Transverse colon (tissue), 4 donors: ENCODE measurements at places on chromosomes 11 and 22. TPM values are rescaled to one million over a fixed set of nuclear protein-coding genes. Genes with fewer than 3 reads are reported as not detected.

GRCh38 chr22:30021881-30022619 is 58.2 kb upstream of the HORMAD2 start:
- H3K27ac ChIP-seq = no peak overlapping the region
- no peaks in the 10 kb centered on the region for H3K27me3 ChIP-seq
- H3K4me3 ChIP-seq = no peak overlapping the region
- DNase-seq = no peak
- peaks cover 7% of the 10 kb centered on the region for H3K4me1 ChIP-seq

- H3K27ac ChIP-seq = no peak overlapping the region
- no peak for DNase-seq
- peaks cover 76% of the 10 kb centered on the region for H3K27me3 ChIP-seq
- no peak overlapping the region for H3K4me3 ChIP-seq
Observed at GRCh38 chr22:36610056-36610455, 81.1 kb upstream of the EIF3D start.

- peaks cover 77% of the 10 kb centered on the region for H3K27me3 ChIP-seq
- peaks cover 22% of the 10 kb centered on the region for H3K4me1 ChIP-seq
- H3K36me3 ChIP-seq = no peaks in the 10 kb centered on the region
- peak overlapping the region; percentile 60 for H3K27ac ChIP-seq
- peak; percentile 73 for DNase-seq
Observed at GRCh38 chr22:39240831-39241793, 3.7 kb downstream of the PDGFB start.

- H3K4me1 ChIP-seq = no peaks in the 10 kb centered on the region
- no peaks in the 10 kb centered on the region for H3K27me3 ChIP-seq
- no peak overlapping the region for H3K4me3 ChIP-seq
- H3K36me3 ChIP-seq = no peaks in the 10 kb centered on the region
Observed at GRCh38 chr11:94010136-94010535, 11.0 kb upstream of the HEPHL1 start.

DNA sequence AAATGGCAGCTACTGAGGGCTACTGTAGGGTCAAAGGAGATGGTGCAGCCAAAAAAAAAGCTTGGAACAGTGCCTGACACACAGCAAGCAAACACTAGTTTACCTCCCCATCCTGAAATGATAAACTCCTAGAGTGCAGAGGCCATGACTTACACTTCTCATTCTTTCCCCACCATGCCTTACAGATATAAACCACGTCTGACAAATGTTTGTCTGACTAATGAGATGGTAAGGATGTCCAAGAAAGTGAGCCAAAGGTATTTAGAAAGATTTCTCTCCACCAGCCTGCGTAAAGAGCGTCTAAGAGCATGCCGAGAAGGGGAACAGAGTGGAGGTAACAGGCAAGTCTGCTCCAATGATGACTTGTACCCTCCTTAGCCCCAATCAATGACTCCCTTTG is 99.0 kb downstream of the LARGE1 start:
- no peaks in the 10 kb centered on the region for H3K4me1 ChIP-seq
- peak overlapping the region; percentile 17 for H3K27ac ChIP-seq
- DNase-seq = no peak
- no peak overlapping the region for H3K4me3 ChIP-seq
- no peaks in the 10 kb centered on the region for H3K27me3 ChIP-seq

GRCh38 chr22:37313376-37314314 is 31.3 kb downstream of the CYTH4 start:
- no peak overlapping the region for H3K4me3 ChIP-seq
- no peak overlapping the region for H3K27ac ChIP-seq
- no peaks in the 10 kb centered on the region for H3K27me3 ChIP-seq
- peaks cover 14% of the 10 kb centered on the region for H3K4me1 ChIP-seq
- DNase-seq = no peak

- H3K36me3 ChIP-seq = peaks cover 13% of the 10 kb centered on the region
- DNase-seq = no peak
- no peak overlapping the region for H3K27ac ChIP-seq
- no peaks in the 10 kb centered on the region for H3K27me3 ChIP-seq
- H3K4me3 ChIP-seq = no peak overlapping the region
Observed at GRCh38 chr11:108213784-108214183, 8.7 kb downstream of the NPAT start.

- no peaks in the 10 kb centered on the region for H3K4me1 ChIP-seq
- H3K36me3 ChIP-seq = no peaks in the 10 kb centered on the region
- H3K4me3 ChIP-seq = no peak overlapping the region
- H3K27me3 ChIP-seq = no peaks in the 10 kb centered on the region
- DNase-seq = no peak
Observed at GRCh38 chr11:106656646-106657045, 361.6 kb downstream of the GUCY1A2 start.

DNA sequence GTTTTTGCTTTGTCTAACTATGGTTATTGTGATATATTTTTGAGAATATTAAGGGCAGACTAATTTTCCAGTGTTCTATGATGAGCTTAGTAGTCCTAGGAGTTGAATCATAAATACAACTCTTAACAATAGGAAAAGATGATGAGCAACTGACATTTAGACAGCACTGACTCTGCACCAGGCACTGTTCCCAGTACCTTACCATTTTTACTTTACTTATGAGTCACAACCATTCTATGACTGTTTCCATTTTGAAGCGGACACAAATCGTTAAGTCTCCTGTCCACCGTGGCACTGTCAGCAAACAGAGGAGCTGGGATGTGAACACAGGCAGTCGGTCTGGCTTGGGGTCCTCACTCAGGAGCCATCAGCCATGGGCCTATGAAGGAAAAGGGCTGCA is 3.4 kb upstream of the SCGB2A2 start:
- H3K4me1 ChIP-seq = no peaks in the 10 kb centered on the region
- no peak for DNase-seq
- H3K27ac ChIP-seq = no peak overlapping the region
- H3K27me3 ChIP-seq = peaks cover 18% of the 10 kb centered on the region
- H3K4me3 ChIP-seq = no peak overlapping the region

GRCh38 chr11:125211191-125211947 is 46.8 kb downstream of the PKNOX2 start:
- H3K27me3 ChIP-seq = no peaks in the 10 kb centered on the region
- DNase-seq = no peak
- no peaks in the 10 kb centered on the region for H3K4me1 ChIP-seq
- no peak overlapping the region for H3K4me3 ChIP-seq
- H3K27ac ChIP-seq = no peak overlapping the region

DNA sequence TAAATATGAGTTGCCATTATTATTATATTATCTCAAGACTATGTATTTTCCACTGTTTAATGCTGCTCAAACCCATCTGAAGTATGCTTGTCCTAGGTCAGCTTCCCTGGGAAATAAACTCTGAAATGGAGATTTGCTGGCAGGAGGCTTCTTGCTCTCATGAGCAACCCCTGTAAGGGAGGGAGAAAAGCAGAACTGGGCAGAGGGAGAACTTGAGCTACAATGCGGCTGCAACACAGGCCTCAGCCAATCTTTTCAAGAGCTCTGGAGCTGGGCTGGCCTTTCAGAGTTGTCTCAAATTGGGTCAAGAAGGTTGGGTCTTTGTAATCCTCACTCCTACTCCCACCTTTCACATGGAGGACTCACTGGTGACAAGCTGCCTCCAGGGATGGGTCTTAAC is 412.6 kb downstream of the TENM4 start:
- no peak overlapping the region for H3K4me3 ChIP-seq
- no peaks in the 10 kb centered on the region for H3K4me1 ChIP-seq
- H3K27ac ChIP-seq = no peak overlapping the region
- H3K27me3 ChIP-seq = peaks cover 19% of the 10 kb centered on the region

- DNase-seq = no peak
- H3K36me3 ChIP-seq = no peaks in the 10 kb centered on the region
- no peaks in the 10 kb centered on the region for H3K27me3 ChIP-seq
- peaks cover 73% of the 10 kb centered on the region for H3K4me1 ChIP-seq
Observed at GRCh38 chr11:12114193-12115033, 4.0 kb downstream of the MICAL2 start.

GRCh38 chr11:102346748-102347461 is at the start of gene BIRC2:
Gene BIRC2 (plus strand): TSS chr11:102347214. CDS start chr11:102349855, 2,641 bp downstream.
- H3K4me3 ChIP-seq = peak within 1 kb of the TSS; percentile 75
- H3K4me1 ChIP-seq = peaks cover 22% of the 10 kb centered on the region
- H3K27ac ChIP-seq = peak within 1 kb of the TSS; percentile 98

DNA sequence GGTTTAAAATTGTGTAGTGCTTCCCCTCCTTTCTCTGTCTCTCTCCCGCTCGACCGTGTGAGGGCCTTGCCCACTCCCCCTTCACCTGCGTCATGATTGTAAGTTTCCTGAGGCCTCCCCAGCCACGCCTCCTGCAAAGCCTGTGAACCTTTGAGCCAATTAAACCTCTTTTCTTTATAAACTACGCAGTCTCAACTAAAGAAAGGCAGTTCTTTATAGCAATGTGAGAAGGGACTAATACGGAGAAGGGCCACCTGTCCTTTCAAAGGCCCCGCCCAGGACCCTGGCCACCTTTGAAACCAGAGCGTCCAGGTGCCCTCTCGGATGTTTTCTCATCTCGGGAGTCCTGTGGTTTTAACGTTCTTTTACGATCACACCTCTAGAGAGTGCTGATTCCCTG is 741.5 kb downstream of the BRD1 start:
- no peak for DNase-seq
- no peaks in the 10 kb centered on the region for H3K36me3 ChIP-seq
- H3K27me3 ChIP-seq = no peaks in the 10 kb centered on the region
- H3K4me1 ChIP-seq = no peaks in the 10 kb centered on the region
- H3K4me3 ChIP-seq = no peak overlapping the region

DNA sequence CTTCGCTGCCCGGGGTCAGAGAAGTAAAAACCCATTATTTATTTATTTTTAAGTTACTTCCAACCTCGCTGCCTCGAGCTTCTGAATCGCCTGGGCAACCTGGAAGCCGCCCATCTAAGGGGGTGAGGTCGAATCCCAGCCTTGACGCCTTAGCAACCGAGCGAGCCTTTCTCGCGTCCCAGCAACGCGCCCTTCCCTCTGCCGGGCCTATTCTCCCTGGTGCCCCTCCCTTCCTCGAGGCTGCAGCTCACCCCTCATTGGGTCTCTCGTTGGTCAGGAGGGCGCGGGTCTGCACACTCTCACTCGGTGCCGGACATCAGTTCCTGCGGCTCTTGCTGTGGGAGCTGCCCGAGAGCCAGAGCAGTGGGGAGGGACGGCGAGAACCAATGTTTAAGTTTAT is at the start of gene CCDC81:
TSS of gene CCDC81 (plus strand) at position 302 of the 400 bp plus-strand sequence. CDS start 277 bp downstream, outside the sequence.
- H3K27me3 ChIP-seq = no peaks in the 10 kb centered on the region
- H3K4me3 ChIP-seq = no peak within 1 kb of the TSS
- no peak for DNase-seq
- no peaks in the 10 kb centered on the region for H3K36me3 ChIP-seq
- no peak within 1 kb of the TSS for H3K27ac ChIP-seq

- H3K36me3 ChIP-seq = no peaks in the 10 kb centered on the region
- H3K4me1 ChIP-seq = no peaks in the 10 kb centered on the region
- no peaks in the 10 kb centered on the region for H3K27me3 ChIP-seq
- no peak overlapping the region for H3K4me3 ChIP-seq
Observed at GRCh38 chr11:70854201-70854600, 398.2 kb downstream of the SHANK2 start.

DNA sequence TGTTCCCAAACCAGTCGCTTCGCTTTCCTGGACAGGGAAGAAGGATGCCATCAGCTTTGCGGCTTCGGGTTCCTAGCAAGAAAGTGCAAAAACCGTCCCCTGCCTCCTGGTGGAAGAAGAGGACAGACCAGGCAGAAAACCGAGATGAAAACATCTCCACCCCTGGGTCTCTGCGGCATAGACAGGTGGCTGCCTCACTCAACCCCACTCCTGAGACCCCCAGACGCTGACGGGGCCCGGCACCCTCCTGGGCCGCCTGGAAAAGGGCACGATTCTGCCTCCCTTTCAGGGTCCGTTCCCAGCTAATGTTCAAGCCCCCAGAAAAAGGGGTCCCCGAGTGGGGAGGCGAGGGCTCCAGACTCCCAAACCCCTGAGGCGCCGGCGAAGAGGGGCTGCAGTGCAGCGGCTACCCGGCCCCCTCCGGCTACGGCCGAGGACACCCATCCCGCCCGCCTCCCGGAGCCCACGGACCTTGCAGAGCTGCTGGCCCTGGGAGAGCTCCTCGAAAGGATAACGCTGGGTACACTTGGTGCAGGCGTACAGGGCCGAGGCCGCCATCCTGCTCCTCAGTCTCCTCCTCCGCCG is 569 bp downstream of the FAM76B start:
- H3K27me3 ChIP-seq = no peaks in the 10 kb centered on the region
- DNase-seq = peak; percentile 13
- peaks cover 14% of the 10 kb centered on the region for H3K4me1 ChIP-seq
- peak overlapping the region; percentile 94 for H3K4me3 ChIP-seq
- H3K27ac ChIP-seq = peak overlapping the region; percentile 99

DNA sequence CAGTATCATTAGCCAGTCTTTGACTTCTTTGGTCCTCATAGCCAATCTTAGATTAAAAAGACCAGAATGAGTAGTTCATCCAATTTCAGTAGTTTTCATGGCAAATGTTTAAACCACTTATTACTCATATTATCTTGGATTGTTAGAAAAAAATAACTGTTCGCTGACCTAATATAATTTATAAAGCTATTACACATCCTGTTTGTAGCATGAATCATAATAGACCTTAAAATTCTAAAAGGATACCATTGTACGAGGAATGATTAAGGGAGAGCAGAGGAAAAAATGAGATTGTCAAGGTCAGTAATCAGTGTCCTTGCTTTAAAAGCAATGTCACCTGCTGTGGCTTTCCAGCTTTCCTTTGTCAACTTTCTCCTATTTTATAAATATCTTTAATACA is 371.2 kb downstream of the NELL1 start:
- H3K36me3 ChIP-seq = no peaks in the 10 kb centered on the region
- no peak for DNase-seq
- no peak overlapping the region for H3K27ac ChIP-seq
- H3K4me1 ChIP-seq = no peaks in the 10 kb centered on the region

DNA sequence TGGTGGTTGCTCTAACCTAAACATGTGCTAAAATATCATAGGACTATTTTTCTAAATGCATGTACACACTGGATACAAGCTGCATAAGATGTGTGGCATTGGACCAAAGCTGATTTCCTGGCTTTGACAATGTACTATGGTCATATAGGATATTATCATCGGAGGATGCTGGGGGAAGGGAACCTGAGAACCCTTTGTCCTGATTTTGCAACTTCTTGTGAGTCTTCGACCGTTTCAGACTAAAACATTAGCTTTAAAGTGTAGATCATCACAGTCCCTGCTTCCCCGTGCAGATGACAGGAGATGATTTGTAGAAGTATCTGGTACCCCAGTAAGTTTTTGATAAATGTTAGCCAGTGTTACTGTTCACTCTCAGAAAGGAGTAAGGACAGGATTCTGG is 554.7 kb downstream of the MIAT start:
- no peaks in the 10 kb centered on the region for H3K4me1 ChIP-seq
- no peak for DNase-seq
- H3K36me3 ChIP-seq = no peaks in the 10 kb centered on the region
- peak overlapping the region; percentile 74 for H3K27ac ChIP-seq
- no peak overlapping the region for H3K4me3 ChIP-seq

GRCh38 chr22:50141462-50141861 is 29.1 kb upstream of the PANX2 start:
- no peak for DNase-seq
- no peak overlapping the region for H3K27ac ChIP-seq

Gene LRRN4CL
- 8.2 TPM for total RNA-seq

Gene FGF19
- total RNA-seq = not detected

Gene OR2AG2
- 0.80 TPM for total RNA-seq

Gene FXYD2
- not detected for total RNA-seq

Gene MMP8
- total RNA-seq = not detected

Gene NAALAD2
- total RNA-seq = not detected

Gene KIRREL3
- 1.4 TPM for total RNA-seq

Gene KRTAP5-2
- not detected for total RNA-seq

Gene ELMOD1
- total RNA-seq = not detected

Gene LRRC74B
- not detected for total RNA-seq

Gene CKAP5
- total RNA-seq = 31.6 TPM

Gene RASD2
- 19.7 TPM for total RNA-seq

Gene SMC1B
- not detected for total RNA-seq

Gene TCN1
- not detected for total RNA-seq

Gene RPL27A
- total RNA-seq = 766 TPM

Gene SLC5A12
- 0.48 TPM for total RNA-seq

Gene GSTT2
- total RNA-seq = not detected

Gene CARNS1
- 0.48 TPM for total RNA-seq

Gene LDHAL6A
- not detected for total RNA-seq

Gene C11orf42
- not detected for total RNA-seq
